ENCODE measurements at places on chromosomes 11 and 22.

GRCh38 chr11:133753150-133753549 lies 92.2 kb downstream of the SPATA19 start:
- no peak for DNase-seq

- DNase-seq = no peak
Measured at GRCh38 chr11:68734111-68734510, 17.2 kb downstream of the TESMIN start.

DNA sequence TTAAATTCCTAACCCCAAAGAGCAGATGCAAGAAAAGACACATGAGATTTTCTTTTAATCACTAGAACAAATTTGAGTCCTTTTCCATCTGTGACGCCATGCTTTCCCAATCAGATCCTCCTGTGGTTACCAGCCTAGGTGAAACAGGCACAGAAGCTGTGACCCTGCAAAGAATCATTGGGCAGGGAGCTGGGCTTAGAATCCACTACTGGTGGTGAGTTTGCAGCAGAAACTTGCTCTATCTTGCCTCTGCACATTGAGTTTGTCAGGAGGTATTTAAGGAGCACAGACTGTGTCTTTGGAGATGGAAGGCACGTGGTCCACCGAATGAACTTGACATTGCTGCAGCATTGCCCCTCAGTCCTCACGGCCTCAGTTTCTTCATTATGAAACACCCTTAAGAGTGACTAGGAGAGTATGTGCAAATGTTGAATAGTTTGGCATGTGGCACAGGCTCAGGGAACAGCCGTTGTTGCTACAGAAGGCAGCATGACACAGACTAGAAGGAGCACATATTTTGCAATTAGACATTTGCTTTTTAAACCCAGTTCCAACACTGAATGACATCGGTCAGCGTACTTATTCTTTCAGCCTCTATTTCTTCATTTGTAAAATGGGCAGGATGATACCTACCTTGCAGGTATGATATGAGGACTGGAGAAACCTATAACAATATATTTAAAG lies 127.6 kb downstream of the DBX1 start:
- no peak for DNase-seq

DNA sequence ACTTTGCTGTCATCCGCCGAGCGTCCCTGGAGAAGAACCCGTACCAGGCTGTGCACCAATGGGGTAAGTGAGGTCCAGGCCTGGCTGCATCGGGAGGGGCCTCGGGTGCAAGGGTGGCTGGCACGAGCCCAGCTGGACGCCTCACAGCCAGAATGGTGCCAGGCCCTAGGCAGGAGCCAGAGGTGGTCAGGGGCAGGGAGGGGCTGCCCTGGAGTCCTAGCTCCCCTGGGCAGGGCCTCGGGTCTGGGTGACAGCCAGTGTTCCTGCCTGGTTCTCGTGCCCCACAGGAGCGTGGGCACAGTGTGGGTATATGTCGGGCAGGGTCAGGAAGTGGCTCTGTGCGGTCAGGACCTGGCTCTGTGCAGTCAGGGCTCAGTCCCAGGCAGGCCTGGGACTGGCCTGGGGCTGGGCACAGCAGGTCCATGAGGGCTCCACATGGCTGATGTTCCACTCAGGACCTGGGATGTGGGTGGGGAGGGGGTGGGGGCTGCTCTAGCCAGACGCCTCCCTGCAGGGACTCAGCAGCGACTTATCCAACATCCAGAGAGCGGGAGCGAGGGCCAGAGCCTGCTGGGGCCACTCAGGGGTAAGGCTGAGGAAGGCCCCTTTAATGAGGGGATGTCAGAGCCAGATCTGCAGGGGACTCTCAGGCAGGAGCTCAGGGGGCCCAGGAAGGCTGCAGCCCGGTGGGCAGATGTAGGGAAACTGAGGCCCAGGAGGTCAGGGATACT lies 1.2 kb downstream of the TSPAN32 start:
- DNase-seq = no peak

DNA sequence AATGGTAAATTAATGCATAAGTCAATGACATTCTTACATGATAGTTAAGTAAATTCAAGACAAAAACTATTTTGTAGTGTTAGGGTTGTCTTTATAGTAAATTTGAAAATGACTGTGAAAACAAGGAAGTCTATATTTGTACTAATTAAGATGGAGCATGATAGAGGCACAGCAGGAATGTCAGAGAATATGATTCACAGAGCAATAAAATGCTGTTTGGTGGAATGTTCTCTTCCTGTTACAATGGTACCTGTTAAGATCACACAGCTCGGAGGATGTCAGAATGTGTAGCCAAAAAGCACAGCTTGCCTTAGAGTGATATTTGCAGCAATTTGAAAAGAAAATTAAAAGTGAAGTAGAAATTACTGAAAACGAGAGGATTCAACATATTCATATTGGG lies 2339.7 kb upstream of the RAG2 start:
- no peak for DNase-seq

GRCh38 chr11:72782081-72782920 lies 11.5 kb downstream of the STARD10 start:
- DNase-seq = no peak

DNA sequence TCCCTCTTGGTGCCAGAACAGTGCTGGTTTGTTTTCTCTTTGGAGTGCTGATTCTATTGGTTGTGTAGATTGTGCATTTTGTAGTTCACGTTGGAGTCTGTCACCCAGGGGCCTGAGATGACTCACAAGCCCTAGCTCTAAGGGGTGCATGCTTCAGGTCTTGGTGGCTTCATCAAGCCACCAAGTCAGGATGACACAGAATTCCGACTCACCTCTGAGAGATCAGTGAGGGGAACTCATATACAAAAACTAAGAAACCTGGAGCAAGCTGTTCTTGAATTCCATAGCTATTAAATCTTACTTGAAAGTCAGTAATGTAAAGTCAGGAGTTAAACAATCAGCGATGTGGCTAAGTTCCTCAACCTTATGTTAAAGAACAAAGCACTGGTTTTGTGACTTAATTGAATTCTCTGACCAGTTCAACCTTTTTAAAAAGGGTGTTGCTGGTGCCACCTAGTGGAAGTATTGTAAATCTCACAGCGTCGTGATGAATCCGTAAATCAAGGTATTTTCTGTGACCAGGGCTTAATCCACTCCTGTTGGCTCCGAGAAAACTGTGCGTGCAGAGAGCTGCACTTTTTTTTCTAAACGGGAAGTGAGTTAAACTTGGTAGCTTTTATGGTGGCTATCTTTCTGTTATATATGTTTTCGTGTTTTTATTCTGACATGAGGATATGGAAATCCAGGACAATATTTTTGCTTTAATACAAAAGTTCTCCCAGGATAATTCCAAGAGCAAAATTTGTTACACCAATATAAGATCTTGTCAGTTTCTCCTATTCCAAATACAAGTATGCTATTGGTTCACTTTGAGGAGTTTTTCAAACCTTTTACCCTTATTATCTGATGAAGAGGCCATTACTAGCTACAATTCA lies 14.6 kb downstream of the MMP13 start:
- DNase-seq = no peak

DNA sequence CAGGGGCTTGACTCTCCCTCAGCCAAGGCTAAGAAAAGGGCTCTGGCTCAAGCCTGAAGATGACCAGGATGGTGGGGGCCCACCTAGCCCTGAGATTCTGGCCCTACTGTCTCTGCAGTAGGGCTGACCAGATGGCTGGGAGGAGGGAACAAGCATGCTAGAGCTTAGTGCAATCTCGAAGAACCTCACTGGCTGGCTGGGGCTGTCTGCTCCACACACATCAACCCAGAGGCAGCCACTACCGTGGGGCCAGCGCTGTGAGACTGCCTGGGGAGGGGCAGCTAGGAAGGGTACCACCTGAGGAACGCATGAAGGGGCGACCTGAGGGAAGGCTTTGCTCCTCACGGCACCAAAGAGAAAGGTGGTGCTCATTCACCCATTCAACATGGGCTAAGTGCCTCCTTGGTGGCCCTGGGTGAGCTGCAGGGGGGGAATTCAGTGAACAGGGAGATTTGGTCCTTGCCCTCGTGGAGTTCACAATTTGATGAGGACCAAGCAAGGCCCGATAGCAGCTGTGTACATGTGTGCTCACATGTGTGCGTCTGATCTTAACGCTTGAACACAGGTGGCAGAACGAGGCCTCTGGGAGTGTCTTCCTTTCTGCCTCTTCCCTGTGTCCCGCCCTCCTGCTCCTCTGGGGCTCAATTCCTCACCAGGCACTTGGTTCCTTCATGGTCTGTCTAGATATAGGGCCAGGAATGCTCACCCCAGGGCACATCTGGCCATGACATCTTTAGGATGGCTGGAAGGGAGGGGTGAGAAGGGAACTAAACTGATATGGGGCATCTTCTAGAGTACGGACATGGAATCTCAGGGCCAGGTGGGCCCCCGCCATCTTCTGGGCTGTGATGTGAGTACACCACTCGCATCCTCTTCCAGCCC lies 102.3 kb upstream of the PITPNB start:
- no peak for DNase-seq

GRCh38 chr22:32123657-32124056 lies 35.4 kb downstream of the C22orf42 start:
- DNase-seq = no peak

- no peak for DNase-seq
Measured at GRCh38 chr11:105456950-105457349, 152.9 kb upstream of the GRIA4 start.

- DNase-seq = no peak
Measured at GRCh38 chr11:2687223-2687530, 12.6 kb downstream of the KCNQ1OT1 start.

DNA sequence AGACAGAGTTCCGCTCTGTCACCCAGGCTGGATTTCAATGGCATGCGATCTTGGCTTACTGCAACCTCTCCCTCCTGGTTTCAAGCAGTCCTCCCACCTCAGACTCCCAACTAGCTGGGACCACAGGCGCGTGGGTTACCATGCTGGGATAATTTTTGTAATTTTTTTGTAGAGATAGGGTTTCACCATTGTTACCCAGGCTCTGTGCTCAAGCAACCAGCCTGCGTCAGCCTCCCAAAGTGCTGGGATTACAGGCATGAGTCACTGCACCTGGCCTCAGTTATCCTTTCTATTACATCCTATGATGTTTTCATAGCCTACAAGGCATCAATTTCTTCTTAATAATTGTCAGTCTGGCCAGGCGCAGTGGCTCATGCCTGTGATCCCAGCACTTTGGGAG lies 36.5 kb downstream of the LRRC74B start:
- no peak for DNase-seq

DNA sequence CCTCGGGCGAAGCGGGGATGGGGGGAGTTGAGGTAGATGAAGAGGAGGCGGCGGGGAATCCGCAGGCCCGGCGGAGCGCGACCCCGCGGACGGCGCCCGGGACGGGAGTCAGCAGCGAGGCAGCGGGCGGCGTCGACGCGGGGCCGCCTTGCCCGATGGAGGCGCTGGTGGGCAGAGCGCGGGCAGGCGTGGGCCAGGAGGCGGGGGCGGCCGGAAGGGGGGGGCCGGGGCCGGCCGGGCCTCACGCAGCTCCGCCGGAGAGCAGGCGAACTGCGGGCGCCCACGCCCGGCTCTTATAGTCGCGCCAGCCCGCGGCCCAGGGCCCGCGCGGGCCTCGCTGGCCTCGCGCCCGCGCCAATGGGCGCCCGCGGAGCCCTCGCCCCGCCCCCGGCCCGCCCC lies at the start of gene IGF2:
TSS of gene IGF2 (minus strand) at position 267 of the 399 bp plus-strand sequence. CDS start 3,866 bp downstream, outside the sequence.
- DNase-seq = no peak

- no peak for DNase-seq
Measured at GRCh38 chr11:134500621-134501020, 88.6 kb upstream of the B3GAT1 start.

DNA sequence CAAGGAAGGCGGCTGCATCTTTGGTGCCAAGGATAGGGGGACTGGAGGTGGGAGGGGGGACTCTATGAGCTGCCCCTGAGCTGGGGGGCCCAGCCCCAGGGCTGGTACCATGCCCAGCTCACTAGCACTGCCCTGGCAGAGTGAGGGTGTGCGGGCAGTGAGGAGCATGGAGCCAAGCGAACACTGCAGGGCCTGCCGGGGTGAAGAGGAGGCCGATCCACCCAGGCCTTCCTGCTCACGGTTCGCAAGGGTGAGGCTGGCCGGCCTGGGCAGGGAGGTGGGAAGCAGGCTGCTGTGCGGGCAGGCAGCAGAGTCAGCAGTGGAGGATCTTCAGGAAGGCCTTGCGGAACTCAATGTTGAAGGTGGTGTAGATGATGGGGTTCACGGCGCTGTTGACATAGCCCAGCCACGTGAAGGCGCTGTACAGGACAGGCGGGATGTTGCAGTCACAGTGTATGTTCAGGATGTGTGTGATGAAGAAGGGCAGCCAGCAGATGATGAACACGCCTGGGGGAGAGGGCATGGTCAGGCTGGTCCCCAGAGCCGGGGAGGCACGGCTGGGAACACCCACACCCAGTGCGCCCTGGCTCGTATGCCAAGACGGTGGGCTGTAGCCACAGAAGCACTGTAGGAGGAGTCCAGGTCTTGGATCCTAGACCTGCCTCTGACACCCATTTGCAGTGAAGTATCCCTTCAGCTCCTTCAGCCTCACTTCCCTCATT lies 23.0 kb downstream of the ANKK1 start:
- no peak for DNase-seq

- DNase-seq = no peak
Measured at GRCh38 chr11:47415949-47416472, 7.6 kb downstream of the SLC39A13 start.

DNA sequence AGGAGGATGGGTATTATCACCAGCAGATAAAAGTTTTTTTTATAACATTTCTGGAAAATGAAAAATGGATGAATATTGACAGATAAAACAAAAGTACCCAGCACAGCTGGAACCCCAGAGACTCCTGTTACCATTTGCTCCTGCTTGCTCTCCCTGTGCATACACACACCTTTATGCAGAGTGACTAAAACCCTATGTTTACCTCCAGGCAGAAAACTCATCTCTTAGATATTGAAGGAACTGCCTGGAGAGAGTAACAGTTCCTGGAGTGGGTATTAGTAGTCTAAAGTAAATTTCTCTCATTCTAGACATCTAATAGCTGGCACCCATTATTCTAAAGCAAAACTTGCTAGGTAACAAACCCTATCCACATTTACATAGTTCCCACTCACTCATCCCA lies 38.0 kb downstream of the CYP2R1 start:
- no peak for DNase-seq

- no peak for DNase-seq
Measured at GRCh38 chr11:75286826-75287465, 46.4 kb downstream of the TPBGL start.

- no peak for DNase-seq
Measured at GRCh38 chr22:50032109-50032871, 19.7 kb upstream of the IL17REL start.

DNA sequence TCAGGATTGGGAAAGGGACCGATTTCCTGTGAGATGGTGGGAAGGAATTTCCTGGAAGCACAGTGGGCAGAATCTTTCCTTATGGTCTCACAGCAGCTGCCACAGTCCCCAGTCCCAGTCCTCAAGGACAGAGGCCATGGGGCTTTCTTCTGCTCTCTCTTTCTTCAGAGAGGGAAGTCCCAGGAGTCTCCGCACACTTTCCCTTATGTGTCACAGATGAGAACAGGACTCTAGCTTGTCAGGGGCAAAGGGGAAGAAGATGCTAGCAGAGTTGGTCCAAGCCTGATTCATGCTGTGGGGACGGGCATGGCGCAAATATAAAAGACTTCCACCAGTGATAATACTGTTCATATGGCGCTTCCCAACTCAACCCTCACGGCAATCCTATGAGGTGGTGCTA lies 7.5 kb upstream of the PPFIA1 start:
- DNase-seq = no peak

GRCh38 chr11:26078231-26078821 lies 253.6 kb upstream of the ANO3 start:
- no peak for DNase-seq

GRCh38 chr11:1714908-1715885 lies 18.2 kb downstream of the KRTAP5-6 start:
- DNase-seq = no peak

Measured in anterior cingulate cortex (tissue), 58 donors.